Activated CD4-positive, alpha-beta memory T cell treated with anti-CD3 and anti-CD28 coated beads for 36 hours (primary cell): ENCODE measurements at places on chromosomes 7 and 10.

GRCh38 chr7:10257438-10257837, 716.2 kb upstream of the PHF14 start:
- no peak for DNase-seq

- no peak for DNase-seq
Observed at GRCh38 chr7:94261067-94261466, 133.6 kb upstream of the COL1A2 start.

- DNase-seq: no peak
Observed at GRCh38 chr10:56763090-56763489, 402.0 kb upstream of the ZWINT start.

DNA sequence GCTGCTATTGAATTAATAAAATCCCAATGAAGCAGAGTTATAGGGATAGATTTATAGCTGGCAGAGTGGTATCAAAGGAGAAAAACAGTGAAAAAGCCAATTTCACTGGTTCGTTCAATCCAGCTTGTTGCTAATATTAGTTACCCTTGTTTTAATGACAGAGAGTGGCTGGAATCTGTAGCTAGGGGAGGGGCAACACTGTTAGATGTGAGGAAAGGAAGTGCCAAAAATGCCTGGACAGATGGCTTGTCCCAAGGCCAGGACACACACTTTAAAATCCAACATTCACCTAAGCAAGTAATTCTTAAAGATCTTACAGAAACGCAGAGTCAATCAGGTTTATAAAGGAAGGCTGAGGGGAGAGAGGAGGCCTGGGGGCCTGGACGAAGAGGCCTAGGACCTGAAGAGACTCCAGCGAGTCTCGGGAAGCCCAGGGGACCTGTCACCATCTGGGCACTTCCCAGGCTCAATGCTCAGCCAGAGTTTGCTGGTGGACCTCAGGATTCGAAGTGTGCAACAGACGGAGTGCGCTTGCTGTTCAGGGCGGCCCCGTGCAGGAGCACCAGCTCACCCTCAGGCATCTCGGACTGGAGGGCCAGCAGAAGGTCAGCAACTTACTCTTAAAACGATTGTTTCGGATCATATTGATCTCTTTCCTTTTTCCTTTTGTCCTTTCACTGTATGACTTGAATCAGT, 36.7 kb downstream of the TMEM248 start:
- DNase-seq: no peak

GRCh38 chr7:93006480-93007095, 111.2 kb downstream of the SAMD9 start:
- DNase-seq: no peak

GRCh38 chr7:91912494-91912893, 28.2 kb upstream of the AKAP9 start:
- no peak for DNase-seq

DNA sequence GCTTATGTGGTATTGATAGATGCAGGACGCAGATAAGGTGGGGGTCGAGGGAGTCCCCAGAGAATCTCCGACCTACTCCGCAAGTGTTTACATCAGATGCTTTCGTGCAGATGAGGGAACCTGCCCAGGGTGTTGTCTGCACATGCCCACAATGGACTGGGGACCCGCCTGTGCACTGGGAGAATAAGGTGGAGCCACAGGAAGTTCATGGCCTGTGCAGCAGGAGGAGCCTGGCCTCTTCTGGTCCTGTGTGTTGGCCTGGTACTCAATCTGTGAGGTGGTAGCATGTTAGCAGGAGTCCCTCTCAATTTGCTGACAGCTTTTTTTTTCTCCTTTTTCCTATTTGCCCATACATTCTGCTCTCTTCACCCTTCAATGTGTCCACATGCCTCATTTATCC, 54.1 kb upstream of the AKR1C1 start:
- no peak for DNase-seq

DNA sequence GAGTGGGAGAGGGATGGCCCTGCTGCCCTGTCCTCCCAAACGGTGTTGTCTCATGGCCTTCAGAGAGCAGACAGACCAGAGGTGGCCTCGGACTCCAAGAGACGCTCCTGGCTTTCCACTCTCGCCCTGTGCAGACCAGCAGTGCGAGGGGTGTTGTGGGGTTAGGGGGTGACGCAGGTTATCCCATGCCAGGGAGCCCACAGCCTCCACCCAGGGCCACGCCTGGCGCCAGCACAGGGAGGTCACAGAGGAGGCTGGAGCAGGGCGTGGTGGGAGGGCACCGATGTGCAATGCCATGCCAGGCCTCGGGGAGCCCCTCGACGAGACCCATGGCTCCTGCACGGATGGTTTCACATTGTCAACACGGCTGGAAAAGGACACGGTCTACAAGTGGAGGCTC, 52.1 kb downstream of the INPP5A start:
- no peak for DNase-seq

- no peak for DNase-seq
Observed at GRCh38 chr7:143355450-143356385, 6.8 kb downstream of the FAM131B start.
